ENCODE measurements at places on chromosomes 5 and 9. TPM values are rescaled to one million over a fixed set of nuclear protein-coding genes. Genes with fewer than 3 reads are reported as not detected.
A peak's percentile ranks its signal among the peaks of the same experiment; 100 is the strongest.

SPINK7 gene
- total RNA-seq = not detected

CCL27 gene
- 0.18 TPM for total RNA-seq

GRCh38 chr9:101399643-101399970 is 956 bp downstream of the ZNF189 start:
- H3K4me1 ChIP-seq = peaks cover 2% of the 10 kb centered on the region
- H3K4me3 ChIP-seq = peak overlapping the region; percentile 58
- H3K36me3 ChIP-seq = peaks cover 18% of the 10 kb centered on the region
- no peaks in the 10 kb centered on the region for H3K27me3 ChIP-seq

GRCh38 chr9:83419961-83420360 is 118.2 kb downstream of the FRMD3 start:
- H3K4me3 ChIP-seq = no peak overlapping the region
- no peaks in the 10 kb centered on the region for H3K36me3 ChIP-seq
- no peak for DNase-seq
- no peaks in the 10 kb centered on the region for H3K27me3 ChIP-seq
- H3K4me1 ChIP-seq = no peaks in the 10 kb centered on the region

Data from IMR-90 (cell line).